ENCODE measurements at places on chromosomes 3 and 15.

DNA sequence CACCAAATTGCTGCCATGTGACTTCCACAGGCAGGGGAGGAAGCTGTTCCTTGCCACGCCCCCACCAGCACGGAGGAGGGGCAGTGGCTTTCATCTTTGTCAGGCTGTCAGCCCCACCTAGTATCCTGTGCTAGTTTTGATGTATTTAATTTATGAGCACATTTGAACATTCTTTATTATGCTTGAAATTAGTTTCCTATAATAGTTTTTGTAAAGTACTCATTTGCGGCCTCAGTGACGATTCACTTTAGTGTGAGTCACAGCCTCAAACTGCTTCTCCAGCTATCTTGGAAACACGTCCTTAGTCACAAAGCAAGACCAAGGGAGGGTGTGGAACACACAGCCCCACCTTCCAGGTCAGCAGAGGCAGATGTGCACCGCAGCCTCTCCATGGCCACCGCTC, 239.9 kb upstream of the ATP10A start:
- no peak for DNase-seq

GRCh38 chr3:58568572-58569286, 8.5 kb downstream of the FAM107A start:
- peak; percentile 62 for DNase-seq

DNA sequence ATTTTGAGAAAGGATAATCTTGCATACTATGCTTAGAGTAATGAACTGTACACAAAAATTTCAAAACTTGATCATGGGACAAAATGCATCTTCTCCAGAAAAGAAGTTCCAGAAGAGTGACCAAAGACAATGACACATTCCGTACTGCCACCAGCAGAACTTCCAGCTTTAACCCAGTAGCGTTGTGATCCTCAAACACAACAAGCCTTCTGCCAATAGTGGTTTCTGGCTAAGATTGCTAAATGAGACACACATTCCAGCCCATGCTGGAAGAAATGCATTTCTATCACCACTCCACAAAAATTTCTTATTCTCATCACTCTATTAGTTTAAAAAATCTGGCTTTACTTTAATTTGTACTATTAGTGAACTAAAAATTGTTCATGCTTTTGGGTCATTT, 334.9 kb downstream of the TBC1D5 start:
- DNase-seq = no peak

GRCh38 chr15:66654739-66655375, 47.2 kb upstream of the SMAD6 start:
- DNase-seq = peak; percentile 11

DNA sequence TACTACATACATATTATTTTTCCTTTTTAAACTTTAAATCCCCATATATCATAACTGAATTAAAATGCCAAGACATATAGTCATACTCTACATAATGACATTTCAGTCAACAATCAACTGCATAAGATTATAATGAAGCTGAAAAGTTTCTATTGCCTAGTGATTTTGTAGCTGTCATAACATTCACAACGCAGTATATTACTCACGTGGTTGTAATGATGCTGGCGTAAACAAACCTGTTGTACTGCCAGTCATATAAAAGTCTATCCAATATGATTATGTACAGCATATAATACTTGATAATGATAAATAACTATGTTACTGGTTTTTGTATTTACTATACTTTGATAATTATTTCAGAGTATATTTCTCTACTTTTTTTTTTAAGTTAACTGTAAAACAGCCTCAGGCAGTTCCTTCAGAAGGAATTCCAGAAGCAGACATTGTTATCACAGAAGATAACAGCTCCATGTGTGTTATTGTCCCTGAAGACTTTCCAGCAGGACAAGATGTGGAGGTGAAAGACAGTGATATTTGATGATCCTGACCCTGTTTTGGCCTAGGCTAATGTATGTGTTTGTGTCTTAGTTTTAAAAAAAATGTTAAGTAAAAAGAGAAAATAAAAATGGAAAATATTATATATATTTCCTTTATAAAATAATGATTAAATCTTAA, 443.4 kb upstream of the UBE2E2 start:
- no peak for DNase-seq

GRCh38 chr3:39515681-39516441, 48.4 kb downstream of the MOBP start:
- DNase-seq = no peak

- DNase-seq = no peak
Observed at GRCh38 chr3:37852097-37852496, 9.6 kb upstream of the CTDSPL start.

DNA sequence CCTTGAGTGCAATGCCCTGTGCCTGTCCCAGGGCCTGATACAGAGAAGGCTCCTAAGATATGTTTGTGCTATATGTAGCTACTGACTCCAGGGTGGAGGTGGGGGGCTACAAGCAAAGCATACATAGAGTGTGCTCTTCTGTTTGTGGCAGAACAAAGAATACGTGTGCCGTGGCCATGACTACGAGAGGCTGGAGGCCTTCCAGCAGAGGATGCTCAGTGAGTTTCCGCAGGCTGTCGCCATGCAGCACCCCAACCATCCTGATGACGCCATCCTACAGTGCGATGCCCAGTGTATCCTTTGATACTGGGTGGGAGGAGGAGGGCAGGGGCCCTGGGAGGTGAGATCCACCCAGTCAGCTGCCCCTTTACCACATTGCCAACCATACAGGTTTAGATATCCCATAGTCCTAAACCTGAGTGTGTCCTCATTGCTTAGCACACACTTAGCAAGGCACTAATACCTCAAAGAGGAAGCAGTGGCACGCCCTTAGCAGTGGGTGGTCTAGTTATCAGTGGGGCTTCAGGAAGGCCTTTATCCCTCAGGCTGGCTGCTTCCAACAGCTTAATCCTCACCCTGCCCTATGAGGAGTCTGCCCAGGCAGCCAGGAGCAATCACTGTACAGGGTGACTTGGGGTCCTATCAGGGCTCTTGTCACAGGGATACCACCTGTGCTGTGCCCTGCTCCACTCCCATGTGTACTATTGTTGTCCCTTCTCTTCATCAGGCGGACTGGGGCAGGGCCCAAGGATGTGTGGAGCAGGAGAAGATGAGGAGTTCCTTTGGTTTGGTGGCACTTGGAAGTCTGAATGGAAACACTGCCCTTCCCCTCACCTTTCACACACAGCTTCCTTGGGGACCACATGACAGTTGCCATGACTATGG, 30.1 kb upstream of the MANF start:
- DNase-seq = no peak

GRCh38 chr15:31298707-31299172, 27.9 kb upstream of the KLF13 start:
- no peak for DNase-seq

DNA sequence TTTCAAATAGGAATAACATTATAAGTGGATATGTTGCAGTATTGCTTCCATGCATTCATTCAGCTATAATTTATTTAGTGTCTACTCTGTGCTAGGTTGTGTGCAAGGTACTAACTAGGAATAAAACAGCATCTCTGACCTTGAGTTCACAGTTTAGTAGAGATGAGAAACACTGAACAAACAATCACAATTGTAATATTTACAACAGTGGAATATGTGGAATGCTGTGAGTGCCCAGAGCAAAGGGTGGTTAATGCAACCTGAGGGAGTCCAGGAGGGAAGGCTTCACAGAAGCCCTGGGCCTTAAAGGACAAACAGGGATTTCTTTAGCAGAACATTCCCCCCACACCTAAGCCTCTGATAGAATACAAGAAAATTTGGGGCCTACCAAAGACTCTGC, 13.3 kb downstream of the SFMBT1 start:
- no peak for DNase-seq

- DNase-seq = peak; percentile 19
Observed at GRCh38 chr3:81666502-81667121, 94.8 kb downstream of the GBE1 start.

GRCh38 chr3:182292591-182292990, 500.7 kb upstream of the ATP11B start:
- DNase-seq = no peak

GRCh38 chr15:86623236-86623635, 543.6 kb downstream of the AGBL1 start:
- no peak for DNase-seq

- DNase-seq = no peak
Observed at GRCh38 chr3:129424185-129424841, 4.1 kb downstream of the EFCAB12 start.

- DNase-seq = no peak
Observed at GRCh38 chr3:53236112-53236841, 19.5 kb downstream of the TKT start.

DNA sequence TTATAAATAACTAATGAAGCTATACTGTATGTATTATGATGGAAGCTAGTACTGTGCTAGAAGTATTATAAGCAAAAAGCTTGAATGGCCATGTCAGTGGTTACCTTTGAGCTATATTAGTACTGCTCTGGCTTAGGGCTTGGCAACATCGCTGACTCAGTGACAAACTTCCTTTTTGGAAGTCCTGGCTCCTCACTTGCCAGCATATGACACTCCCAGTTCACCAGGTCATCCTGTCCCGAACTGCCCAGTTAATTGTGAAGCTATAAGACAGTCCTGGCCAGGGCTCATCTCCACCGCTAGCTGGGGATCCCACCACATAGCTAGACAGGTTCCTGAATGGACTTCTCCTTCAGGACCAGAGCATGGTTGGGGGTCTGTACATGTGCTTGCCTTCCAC, 31.9 kb downstream of the RAB8B start:
- no peak for DNase-seq

GRCh38 chr15:36067483-36068274, 511.7 kb upstream of the CDIN1 start:
- DNase-seq = no peak

DNA sequence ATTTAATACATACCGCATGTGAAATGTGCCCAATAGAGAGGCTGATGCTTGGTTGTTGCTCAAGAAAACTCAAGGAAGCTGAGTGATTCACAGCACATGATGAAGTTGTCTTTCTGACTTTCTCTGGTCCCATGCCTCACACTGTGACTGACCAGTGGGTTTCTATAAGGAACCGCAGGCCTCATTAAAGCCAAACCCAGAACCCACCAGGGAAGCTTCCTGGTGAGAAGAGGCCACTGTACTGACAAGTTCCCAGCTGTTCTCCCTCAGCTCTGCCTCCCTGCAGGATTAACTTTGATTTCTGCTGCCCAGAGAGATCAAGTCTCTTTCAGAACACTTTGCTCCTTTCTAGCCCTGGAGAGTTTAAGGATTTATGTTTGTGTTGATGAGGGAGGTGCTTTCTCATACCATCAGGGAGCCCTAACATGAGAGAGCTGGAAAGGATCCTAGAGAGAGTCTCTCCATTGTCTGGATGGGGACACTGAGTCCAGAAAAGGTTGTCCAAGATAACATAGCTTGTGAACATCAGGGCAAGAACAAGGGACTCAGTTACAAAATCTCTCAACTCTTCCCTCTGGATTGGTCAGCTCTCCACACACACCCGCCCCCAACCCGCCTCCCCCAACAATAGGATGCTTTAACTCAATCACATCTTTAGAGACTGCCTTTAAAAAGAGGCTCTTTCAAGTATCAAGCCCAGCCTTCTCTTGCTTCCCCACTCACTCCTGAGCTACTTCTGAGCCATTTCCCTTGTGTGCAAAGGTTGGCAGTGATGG, 303.2 kb upstream of the TLE3 start:
- no peak for DNase-seq

GRCh38 chr15:94293411-94294402, 62.3 kb downstream of the MCTP2 start:
- no peak for DNase-seq

DNA sequence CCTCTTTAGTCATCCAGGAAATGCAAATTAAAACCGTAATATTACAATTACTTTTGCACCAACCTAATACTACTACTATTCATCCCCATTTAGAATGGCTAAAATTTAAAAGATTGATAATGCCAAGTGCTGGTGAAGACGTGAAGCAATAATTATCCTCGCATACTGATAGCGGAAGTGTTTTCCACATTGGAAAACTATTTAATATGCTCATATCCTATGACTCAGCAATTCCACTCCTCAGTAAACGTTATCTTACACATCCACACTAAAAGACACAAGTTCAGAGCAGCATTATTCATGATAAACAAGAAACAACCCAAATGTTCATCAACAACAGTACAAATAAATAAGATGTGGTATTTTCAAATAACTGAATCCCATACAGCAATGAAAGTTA, 70.6 kb downstream of the VPS13C start:
- DNase-seq = no peak

Measured in CD4-positive, alpha-beta T cell treated with Interleukin-10 for 1 hour (primary cell).